ENCODE measurements at places on chromosomes 16 and 17. TPM values are rescaled to one million over a fixed set of nuclear protein-coding genes. Genes with fewer than 3 reads are reported as not detected.

DNA sequence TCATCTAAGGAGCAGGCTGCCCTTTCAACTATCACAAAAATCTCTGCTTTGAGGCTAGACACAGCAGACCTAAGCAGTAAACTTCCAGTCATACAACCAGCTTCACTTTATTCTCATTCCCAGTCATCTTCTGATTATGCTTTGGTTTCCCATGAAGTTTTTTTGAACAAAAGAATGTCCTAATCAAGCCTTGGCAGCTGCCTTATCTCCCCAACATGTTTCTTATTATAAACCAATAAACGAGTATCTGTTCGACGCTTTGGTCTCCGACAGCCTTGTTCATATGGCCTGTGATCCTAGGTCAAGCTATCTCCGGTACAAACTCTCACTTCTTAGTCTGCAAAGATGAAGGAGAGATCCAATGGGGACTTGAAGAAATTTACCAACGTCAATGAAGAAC, 47.4 kb upstream of the CDYL2 start:
- H3K4me1 ChIP-seq, result no peaks in the 10 kb centered on the region
- H3K36me3 ChIP-seq, result no peaks in the 10 kb centered on the region
- DNase-seq, result no peak
- H3K4me3 ChIP-seq, result no peak overlapping the region

GRCh38 chr16:2595393-2596205, 57.8 kb downstream of the PDPK1 start:
- H3K27me3 ChIP-seq, result no peaks in the 10 kb centered on the region
- no peak for DNase-seq
- H3K27ac ChIP-seq, result no peak overlapping the region
- no peak overlapping the region for H3K4me3 ChIP-seq
- no peaks in the 10 kb centered on the region for H3K4me1 ChIP-seq

- no peak overlapping the region for H3K4me3 ChIP-seq
- DNase-seq, result no peak
- H3K27ac ChIP-seq, result no peak overlapping the region
- H3K27me3 ChIP-seq, result no peaks in the 10 kb centered on the region
Observed at GRCh38 chr17:82444284-82444893, 6.2 kb downstream of the CYBC1 start.

- no peak overlapping the region for H3K27ac ChIP-seq
- peaks cover 6% of the 10 kb centered on the region for H3K27me3 ChIP-seq
- H3K4me1 ChIP-seq, result peaks cover 77% of the 10 kb centered on the region
- no peaks in the 10 kb centered on the region for H3K36me3 ChIP-seq
- H3K4me3 ChIP-seq, result no peak overlapping the region
- no peak for DNase-seq
Observed at GRCh38 chr17:34610039-34610438, 30.7 kb downstream of the TMEM132E start.

GRCh38 chr16:4290236-4290830, 17.5 kb upstream of the TFAP4 start:
- DNase-seq, result no peak
- no peak overlapping the region for H3K4me3 ChIP-seq

GRCh38 chr16:66961065-66961744, at the start of gene CES3:
CES3 (plus strand) TSS chr16:66961266; CDS start chr16:66961308, 42 bp downstream.
- H3K36me3 ChIP-seq, result no peaks in the 10 kb centered on the region
- peak; percentile 91 for DNase-seq
- peak within 1 kb of the TSS; percentile 56 for H3K27ac ChIP-seq

- H3K27ac ChIP-seq, result no peak overlapping the region
- H3K36me3 ChIP-seq, result no peaks in the 10 kb centered on the region
- H3K4me3 ChIP-seq, result no peak overlapping the region
- DNase-seq, result no peak
- H3K4me1 ChIP-seq, result no peaks in the 10 kb centered on the region
- no peaks in the 10 kb centered on the region for H3K27me3 ChIP-seq
Observed at GRCh38 chr16:88727871-88728270, 21.6 kb downstream of the CTU2 start.

DNA sequence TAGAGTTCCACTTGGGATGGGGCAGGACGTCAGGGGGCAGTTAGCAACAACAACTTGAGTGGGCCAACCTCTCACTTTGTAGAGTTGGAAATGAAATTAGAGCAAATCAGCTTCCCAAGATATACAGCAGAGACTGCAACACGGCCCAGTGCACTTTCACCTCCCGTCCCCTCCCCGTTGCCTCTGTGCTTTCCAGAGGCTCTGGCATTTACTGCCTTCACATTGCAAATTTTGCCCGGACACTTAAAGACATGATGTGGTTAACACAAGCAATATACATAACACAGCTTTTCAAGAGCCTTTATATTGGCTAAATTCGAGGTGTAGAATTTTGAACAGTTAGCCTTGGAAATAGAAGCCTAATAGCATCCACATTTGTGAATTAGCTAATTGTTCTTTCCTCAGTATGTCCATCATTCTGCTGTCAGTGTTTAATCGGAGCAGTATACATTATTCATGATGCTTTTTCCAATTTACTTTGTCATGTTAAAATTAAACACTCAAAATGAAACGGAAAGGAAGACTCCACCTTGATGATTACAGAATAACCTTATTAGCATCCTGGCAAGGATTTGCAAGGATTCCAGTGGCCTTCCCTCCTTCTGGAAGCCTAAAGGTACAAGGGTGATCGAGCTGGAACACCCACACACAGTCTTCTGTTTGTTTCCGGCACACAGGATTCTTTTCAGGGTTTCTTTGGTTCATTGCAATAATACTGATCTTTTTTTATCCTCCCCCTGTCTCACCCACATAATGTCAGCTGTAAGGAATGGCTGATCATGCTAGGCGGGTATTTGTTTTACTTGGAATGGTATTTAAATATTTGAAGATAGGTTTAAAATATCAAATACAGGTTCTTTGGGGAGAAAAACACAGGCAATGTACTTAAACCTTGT, 190.9 kb upstream of the CACNG5 start:
- H3K36me3 ChIP-seq, result peaks cover 7% of the 10 kb centered on the region
- no peak for DNase-seq
- no peak overlapping the region for H3K4me3 ChIP-seq

GRCh38 chr17:6110592-6110991, 40.4 kb downstream of the WSCD1 start:
- H3K27me3 ChIP-seq, result no peaks in the 10 kb centered on the region
- H3K4me1 ChIP-seq, result no peaks in the 10 kb centered on the region
- no peak overlapping the region for H3K4me3 ChIP-seq
- DNase-seq, result no peak

GRCh38 chr17:81324851-81325713, 30.0 kb upstream of the SLC38A10 start:
- H3K36me3 ChIP-seq, result no peaks in the 10 kb centered on the region
- H3K27ac ChIP-seq, result no peak overlapping the region
- H3K4me1 ChIP-seq, result peaks cover 12% of the 10 kb centered on the region

- H3K27me3 ChIP-seq, result no peaks in the 10 kb centered on the region
- H3K4me3 ChIP-seq, result no peak overlapping the region
- DNase-seq, result no peak
- no peaks in the 10 kb centered on the region for H3K36me3 ChIP-seq
- no peak overlapping the region for H3K27ac ChIP-seq
Observed at GRCh38 chr17:34926661-34927060, 34.6 kb downstream of the CCT6B start.

- H3K4me1 ChIP-seq, result 0 out of 2 replicates have a peak, but pooled peaks cover 3% of the 10 kb centered on the region
- no peaks in the 10 kb centered on the region for H3K27me3 ChIP-seq
- H3K27ac ChIP-seq, result no peak overlapping the region
- DNase-seq, result no peak
- peaks cover 37% of the 10 kb centered on the region for H3K36me3 ChIP-seq
Observed at GRCh38 chr16:72552654-72553053, 380.7 kb upstream of the PMFBP1 start.

DNA sequence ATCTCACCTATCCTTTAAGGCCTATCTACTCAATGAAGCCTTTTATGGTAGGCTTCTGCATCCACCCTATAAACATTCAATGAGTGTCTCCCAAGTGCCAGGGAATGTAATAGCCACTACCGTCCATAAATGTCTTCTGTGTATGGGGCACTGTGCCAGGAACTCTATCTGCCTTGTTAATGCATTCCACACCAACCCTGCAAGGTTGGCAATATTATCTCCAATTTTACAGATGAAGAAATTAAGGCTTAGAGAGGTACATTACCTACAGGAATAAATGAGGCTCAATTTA, 20.0 kb downstream of the MAP3K14 start:
- no peak overlapping the region for H3K27ac ChIP-seq
- H3K4me1 ChIP-seq, result no peaks in the 10 kb centered on the region
- H3K36me3 ChIP-seq, result no peaks in the 10 kb centered on the region
- no peaks in the 10 kb centered on the region for H3K27me3 ChIP-seq
- no peak for DNase-seq

DNA sequence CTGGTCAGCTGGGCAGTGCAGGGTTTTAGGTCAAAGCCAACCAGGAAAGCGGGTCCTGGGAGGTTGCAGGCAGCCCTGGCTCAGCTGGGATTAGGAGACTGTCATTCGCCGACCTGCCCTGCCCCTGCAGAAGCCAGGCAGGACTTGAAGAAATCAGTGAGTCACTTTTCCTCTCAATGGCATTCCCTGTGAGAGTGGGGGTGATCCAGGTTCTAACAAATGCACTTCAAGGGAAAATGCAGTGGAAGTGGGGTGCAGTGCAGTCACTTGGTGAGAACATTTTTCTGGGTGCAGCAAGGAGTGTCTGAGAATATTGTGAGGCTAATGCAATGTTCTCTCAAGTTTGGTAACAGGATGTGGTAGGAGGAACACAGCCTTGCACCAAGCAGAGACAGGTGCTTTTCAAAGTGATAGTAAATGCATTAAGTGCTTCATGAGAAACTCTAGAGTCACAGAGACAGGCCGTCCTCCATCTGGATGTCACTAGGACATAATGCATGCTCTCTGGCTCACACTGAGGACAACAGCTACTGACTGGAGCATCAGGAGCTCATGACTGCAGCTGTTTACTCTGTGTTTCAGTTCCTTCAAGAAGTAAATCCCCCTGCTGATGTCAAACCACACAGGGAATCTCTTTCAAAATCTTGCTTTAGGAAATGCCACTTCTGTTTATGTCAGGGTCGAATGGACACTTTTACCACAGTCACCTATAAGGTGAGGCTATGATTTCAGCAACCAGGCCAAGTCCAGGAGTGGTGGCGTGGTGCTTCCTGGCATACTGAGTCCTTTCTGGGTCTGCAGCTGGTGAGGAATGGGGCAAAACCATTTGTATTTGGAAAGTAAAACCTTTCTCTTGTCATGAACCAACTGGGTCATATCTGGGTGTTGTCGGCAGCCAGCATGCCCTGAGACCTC, 16.7 kb downstream of the CDK5R1 start:
- no peaks in the 10 kb centered on the region for H3K27me3 ChIP-seq
- no peak for DNase-seq
- no peaks in the 10 kb centered on the region for H3K36me3 ChIP-seq
- no peak overlapping the region for H3K4me3 ChIP-seq
- H3K27ac ChIP-seq, result peak overlapping the region; percentile 38

DNA sequence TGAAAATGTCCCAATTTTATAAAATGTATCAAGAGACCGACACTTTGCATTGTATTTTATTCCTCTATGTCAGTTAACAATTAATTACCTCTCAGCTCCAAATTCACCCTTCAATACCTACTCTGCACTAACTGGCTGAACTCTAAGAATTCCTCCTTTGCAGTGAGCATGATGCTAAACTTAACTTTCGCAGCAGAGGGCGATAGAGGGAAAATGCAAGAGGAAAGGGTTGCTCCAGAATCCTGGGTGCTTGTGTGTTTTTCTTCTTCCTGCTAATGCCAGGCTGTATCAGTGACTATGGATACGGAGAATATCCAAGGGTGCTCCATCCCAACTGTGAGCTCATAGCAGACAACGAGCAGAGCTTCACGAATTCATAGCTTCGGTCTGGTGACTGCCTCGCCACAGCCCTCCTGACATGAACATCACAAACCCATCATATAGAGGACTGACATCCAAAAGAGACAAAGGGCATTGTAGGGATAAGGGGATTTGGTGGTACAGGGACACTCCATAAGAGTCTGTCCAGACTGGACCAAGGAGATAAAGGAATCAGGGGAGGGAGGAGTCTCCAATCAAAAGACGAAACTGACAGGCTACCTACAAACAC, 172.9 kb downstream of the STX8 start:
- H3K36me3 ChIP-seq, result no peaks in the 10 kb centered on the region
- no peak overlapping the region for H3K4me3 ChIP-seq
- H3K27me3 ChIP-seq, result no peaks in the 10 kb centered on the region
- no peak overlapping the region for H3K27ac ChIP-seq
- peak; percentile 67 for DNase-seq
- H3K4me1 ChIP-seq, result peaks cover 16% of the 10 kb centered on the region

DNA sequence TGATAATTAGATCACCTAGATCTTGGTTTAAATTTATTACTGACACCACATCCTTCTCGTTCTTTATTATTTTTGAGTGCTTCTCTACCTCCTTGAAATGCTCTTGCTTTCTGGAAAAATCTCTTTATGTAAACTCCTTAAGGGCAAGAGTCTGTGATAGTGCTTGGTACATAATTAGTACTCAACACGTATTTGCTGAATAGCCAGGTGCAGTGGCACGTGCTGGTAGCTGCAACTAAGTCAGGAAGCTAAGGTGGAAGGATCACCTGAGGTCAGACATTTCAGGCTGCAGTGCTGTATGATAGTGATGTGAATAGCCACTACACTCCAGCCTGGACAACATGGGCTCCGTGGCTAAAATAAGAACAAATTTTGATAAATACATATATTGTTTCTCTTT, 63.0 kb downstream of the PPM1E start:
- no peaks in the 10 kb centered on the region for H3K36me3 ChIP-seq
- H3K4me3 ChIP-seq, result no peak overlapping the region

- no peaks in the 10 kb centered on the region for H3K27me3 ChIP-seq
- H3K4me3 ChIP-seq, result no peak overlapping the region
- no peak for DNase-seq
- H3K27ac ChIP-seq, result peak overlapping the region; percentile 97
- H3K36me3 ChIP-seq, result peaks cover 82% of the 10 kb centered on the region
- H3K4me1 ChIP-seq, result peaks cover 36% of the 10 kb centered on the region
Observed at GRCh38 chr16:66728117-66728787, 23.2 kb downstream of the DYNC1LI2 start.

GRCh38 chr17:58529275-58529674, 14.8 kb upstream of the MTMR4 start:
- H3K27me3 ChIP-seq, result peaks cover 36% of the 10 kb centered on the region
- H3K4me1 ChIP-seq, result peaks cover 47% of the 10 kb centered on the region
- no peak for DNase-seq

- H3K36me3 ChIP-seq, result no peaks in the 10 kb centered on the region
- H3K27ac ChIP-seq, result peak overlapping the region; percentile 94
- H3K4me1 ChIP-seq, result peaks cover 38% of the 10 kb centered on the region
- DNase-seq, result peak; percentile 60
Observed at GRCh38 chr17:2137342-2138098, 82.6 kb downstream of the HIC1 start.

GRCh38 chr16:67179421-67180080, 4.2 kb downstream of the MATCAP1 start:
- H3K36me3 ChIP-seq, result peaks cover 3% of the 10 kb centered on the region
- DNase-seq, result peak; percentile 33
- peaks cover 12% of the 10 kb centered on the region for H3K4me1 ChIP-seq

GRCh38 chr17:4514206-4514605, 15.5 kb downstream of the SPNS2 start:
- peaks cover 7% of the 10 kb centered on the region for H3K4me1 ChIP-seq
- H3K27ac ChIP-seq, result no peak overlapping the region
- no peaks in the 10 kb centered on the region for H3K36me3 ChIP-seq
- H3K4me3 ChIP-seq, result no peak overlapping the region
- peaks cover 16% of the 10 kb centered on the region for H3K27me3 ChIP-seq
- DNase-seq, result no peak

PDILT gene
- not detected for total RNA-seq

IQCK gene
- 5.8 TPM for total RNA-seq

ASIC2 gene
- 2.7 TPM for total RNA-seq

MPP2 gene
- 31.4 TPM for total RNA-seq

SPEM3 gene
- total RNA-seq, result not detected

HBA2 gene
- 2.4 TPM for total RNA-seq

PLEKHG4 gene
- total RNA-seq, result 15.0 TPM

CACNG4 gene
- 2.3 TPM for total RNA-seq

WFDC1 gene
- total RNA-seq, result 0.41 TPM

ATP1B2 gene
- total RNA-seq, result 35.9 TPM

SDK2 gene
- total RNA-seq, result 14.8 TPM

KCTD19 gene
- 1.1 TPM for total RNA-seq

SLC47A1 gene
- total RNA-seq, result 3.3 TPM
